T1000 (cell line): ENCODE measurements at places on chromosomes 12 and 14.
A peak's percentile ranks its signal among the peaks of the same experiment; 100 is the strongest.

- DNase-seq, result no peak
These were observed 941 bp upstream of the PPP1CC start for GRCh38 chr12:110743571-110744093.

DNA sequence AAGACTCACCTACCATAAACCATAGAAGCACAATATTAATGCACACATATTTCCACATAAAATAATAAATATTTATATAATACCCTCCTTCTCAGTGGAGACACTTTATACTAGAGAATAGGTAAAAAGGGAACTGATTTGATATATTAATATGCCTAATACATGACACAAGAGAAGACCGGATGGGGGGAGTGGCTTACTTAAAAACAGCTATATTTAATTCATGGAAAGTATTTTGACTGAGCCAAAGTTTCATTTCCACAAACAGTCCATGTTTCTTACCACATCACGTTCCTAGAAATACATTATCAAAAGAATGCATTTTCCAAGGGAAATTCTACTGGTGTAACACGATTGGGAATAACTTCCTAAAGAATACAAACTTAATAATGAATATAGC lies 63.4 kb downstream of the ITPR2 start:
- DNase-seq, result no peak

GRCh38 chr12:104108755-104109445 lies 29.1 kb downstream of the NFYB start:
- peak; percentile 51 for DNase-seq

DNA sequence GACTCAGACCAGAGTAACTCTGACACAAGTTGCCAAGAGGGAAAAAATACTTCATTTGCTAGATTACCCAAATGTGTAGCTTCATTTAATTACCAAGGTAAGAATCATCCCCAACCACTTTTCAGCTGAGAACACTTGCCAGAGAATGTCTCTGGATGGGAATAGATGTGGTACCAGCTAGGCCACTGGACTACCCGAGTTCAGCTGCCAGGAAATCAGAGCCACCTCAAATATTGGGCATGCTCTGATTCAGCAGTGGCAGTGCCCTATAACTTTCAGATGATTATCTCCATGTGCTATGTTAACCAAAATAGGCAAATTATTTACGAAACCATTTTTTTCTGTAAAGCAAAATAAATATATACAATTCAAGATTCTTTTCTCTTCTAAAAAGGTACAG lies 80.7 kb downstream of the SLC38A1 start:
- no peak for DNase-seq

DNA sequence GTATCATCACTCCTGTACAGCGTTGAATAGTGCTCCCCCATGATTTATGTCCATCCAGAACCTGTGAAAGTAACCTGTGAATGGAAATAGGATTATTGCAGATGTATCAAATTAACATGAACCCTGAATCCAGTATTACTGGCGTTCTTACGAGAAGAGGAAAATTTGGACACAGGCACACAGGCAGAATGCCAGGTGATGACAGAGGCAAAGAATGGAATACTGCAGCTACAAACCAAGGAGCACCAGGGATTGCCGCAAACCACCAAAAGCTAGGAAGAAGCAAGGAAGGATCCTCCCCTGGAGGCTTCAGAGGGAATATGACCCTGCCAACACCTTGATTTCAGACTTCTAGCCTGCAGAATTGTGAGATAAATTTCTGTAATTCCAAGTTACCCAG lies 113.5 kb upstream of the EGLN3 start:
- DNase-seq, result no peak

DNA sequence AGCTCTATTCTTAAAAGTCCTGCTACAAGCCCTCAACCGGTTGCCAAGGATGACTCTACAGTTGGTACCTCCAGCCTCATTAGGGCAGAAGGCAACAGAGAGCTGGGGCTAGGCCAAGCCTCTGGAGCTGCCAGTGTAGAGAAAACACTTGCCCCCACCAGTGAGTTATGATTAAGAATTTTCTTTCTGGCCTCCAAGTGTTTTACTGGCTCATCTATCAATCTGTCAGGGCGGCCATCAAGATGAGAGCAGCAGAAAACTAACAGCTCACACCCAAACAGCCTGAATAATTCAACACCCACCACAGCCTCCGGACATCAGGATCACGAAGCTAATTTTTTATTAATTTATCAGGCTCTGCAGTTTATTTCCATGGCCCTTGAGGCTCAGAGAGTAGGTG lies 40.7 kb upstream of the CMKLR1 start:
- DNase-seq, result no peak

GRCh38 chr14:99566390-99567354 lies 37.3 kb downstream of the CCDC85C start:
- no peak for DNase-seq

DNA sequence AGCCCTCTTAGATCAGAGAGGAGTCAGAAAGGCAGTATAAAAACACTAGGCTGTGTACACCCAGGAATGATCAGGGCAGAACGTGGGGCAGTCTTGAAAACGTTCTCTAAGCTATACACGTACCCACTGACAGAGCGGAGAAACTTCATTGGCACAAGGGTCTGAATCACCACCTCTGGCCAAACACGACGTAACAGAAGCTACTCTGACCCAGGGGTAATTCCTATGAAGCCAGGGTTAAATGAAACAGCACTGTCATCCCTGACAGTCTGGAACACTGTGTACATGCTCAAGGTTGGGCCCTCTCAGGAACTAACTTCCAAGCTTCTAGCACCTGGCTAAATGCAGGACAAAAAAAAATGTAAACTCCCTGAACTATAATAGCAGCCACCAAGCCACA lies 38.4 kb downstream of the PARP11 start:
- no peak for DNase-seq

- no peak for DNase-seq
These were observed 406.9 kb upstream of the SOX5 start for GRCh38 chr12:24356240-24356804.

GRCh38 chr14:99775351-99775750 lies 17.9 kb upstream of the EML1 start:
- DNase-seq, result no peak
